ENCODE measurements at places on chromosomes 3 and 15.
A peak's percentile ranks its signal among the peaks of the same experiment; 100 is the strongest.

GRCh38 chr3:25033407-25034029, 394.5 kb upstream of the RARB start:
- DNase-seq = peak; percentile 41

DNA sequence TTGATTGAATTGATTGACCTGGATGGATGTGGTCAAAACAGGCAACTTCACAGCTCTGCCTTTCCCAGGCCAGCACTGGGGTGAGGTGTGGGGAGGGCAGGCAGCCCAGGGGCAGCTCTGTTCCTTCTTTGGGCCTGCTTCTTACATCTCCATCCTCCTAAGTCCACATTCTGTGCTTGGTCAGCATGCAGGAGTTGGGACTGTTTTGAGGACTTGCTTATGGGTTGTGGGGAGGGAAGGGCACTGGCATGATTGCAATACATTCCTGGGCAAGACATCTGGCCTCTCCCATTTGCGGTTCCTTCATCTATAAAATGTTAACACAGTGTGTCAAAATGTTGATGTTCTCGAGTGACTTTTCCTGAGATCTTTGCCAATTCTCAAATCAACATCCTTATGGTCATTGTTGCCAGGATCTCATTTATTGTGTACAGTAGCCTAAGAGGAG, 84.1 kb downstream of the ST6GAL1 start:
- no peak for DNase-seq

DNA sequence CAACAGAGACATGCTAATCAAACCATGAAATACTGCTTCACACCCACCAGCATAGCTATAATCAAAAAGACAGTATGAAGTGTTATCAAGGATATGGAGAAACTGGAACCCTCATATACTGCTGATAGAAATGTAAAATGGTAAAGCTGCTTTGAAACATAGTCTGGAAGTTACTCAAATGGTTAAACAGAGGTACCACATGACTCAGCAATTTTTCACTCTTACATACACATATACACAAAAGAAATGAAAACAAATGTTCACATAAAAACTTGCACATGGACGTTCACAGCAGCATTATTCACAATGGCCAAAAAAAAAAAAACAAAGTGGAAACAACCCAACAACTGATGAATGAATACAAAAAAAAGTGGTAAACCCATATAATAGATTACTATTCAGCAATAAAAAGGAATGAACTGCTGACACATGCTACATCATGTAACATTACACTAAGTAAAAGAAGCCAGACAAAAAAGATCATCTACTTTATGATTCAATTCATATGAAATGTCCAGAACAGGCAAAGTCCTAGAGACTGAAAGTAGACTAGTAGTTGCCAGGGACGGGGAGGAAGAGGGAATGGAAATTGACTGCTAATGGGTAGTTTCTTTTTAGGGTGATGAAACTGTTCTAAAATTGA, 23.2 kb downstream of the ZNF148 start:
- DNase-seq = no peak

DNA sequence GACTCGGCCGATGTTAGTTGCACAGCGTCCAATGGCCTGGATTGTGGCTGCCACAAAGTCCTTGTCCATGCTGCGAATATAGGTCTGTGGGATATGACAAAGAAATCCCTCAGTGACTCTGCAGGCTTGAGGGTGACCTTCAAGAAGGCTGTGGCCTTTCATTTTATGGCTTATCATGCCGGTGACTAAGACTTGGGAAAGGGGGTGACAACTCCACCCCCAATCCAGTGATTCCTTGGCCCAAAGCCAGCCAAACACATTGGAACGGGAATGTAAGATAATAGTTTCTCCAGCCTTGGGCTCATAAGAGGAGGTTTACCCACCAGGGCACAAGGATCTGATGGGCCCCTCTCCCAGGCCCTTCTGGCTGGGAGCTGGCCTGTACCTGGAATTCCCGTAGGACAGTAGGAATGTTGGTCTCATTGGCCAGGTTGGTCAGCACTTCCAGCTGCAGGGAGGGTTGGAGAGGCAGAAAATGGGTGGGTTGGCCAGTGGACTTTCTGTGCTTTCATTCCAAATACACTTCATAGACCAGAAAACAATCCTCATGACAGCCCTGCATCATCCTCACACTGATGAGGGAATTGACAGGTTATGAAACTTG, 30.7 kb upstream of the CPEB1 start:
- no peak for DNase-seq

- DNase-seq = no peak
These were observed 114.8 kb upstream of the ATP2B2 start for GRCh38 chr3:10619989-10620832.

DNA sequence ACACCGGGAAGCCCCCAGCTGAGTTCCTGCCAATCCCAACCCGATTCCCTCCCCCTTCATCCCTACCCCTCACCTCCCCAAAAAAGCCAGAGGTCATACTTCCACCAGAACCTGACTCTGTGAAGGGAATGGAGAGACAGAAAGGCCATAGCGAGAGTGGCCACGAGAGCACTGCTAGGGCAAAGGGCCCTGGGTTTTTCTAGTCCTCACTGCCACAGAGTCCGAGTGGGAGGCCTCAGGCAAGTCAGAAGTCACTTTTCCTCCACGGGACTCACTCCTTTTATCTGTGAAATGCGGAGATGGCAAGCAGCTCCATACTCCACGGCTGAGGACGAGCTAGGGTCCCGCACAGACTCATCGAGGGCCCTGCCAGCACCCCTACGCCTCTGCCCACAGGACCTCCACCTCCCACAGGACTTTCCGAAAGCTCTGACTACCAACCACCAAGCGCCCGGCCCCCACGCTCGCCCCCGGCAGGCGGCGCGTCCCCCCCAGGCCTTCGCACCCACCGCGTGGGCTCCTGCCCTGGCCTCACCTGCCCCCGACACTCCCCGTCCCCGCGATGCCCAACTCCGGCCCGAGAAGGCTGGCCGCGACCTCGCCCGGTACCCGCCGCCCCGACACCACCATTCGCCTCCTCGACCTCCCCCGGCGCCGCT, 792 bp downstream of the ATP13A3 start:
- peak; percentile 56 for DNase-seq

DNA sequence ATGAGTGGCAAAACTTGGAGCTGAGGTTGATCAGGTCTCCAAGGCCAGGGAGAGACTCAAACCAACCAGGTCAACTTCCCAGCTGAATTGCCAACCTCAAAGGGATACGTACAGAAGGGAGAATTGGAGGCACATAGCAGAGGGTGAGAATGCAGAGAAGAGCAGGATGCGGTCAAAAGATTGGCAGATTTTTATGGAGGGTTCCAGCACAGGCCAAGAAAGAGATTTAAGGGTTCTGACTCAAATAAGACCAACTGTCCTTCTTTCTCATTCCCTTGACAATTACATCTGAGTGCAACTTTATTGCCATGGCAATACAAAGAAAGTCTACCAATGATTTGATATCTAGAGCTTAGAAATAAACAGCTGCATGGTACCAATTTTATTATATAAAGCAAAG, 33.2 kb downstream of the SCG5 start:
- DNase-seq = no peak

DNA sequence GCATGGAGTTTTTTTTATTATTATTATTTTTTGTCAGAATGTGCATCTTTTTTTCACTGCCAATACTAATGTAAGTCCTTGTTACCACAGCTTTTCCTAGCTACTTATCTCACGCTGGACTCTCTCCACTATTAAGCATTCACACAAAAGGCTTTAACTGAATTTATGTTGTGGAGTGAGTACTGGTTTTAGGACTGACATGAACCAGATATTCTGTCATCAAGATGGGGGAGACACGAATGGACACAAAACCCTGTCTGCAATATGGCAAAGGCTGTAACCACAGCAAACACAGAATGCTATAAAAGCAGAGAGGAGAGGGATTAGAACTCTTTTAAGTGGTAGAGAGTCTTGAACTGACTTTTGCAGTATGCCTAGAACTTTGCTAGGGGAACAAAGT, 592.2 kb upstream of the TBL1XR1 start:
- no peak for DNase-seq

DNA sequence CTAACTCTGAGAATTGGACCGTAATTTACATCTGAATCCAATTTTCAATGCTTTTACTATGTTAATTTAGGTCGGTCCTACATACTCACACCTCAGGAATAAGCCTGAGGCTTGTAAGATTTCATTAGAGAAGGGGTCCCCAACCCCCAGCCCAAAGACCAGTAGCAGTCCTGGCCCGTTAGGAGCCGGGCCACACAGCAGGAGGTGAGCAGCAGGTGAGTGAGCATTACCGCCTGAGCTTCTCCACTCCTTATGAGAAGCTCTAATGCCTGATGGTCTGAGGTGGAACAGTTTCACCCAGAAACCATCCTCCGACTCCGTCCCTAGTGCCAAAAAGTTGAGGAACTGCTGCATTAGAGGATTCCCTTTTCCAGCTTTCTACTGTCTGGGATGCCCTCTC, 757.3 kb downstream of the SI start:
- DNase-seq = no peak

GRCh38 chr3:15794842-15795650, 2.7 kb downstream of the ANKRD28 start:
- DNase-seq = no peak

DNA sequence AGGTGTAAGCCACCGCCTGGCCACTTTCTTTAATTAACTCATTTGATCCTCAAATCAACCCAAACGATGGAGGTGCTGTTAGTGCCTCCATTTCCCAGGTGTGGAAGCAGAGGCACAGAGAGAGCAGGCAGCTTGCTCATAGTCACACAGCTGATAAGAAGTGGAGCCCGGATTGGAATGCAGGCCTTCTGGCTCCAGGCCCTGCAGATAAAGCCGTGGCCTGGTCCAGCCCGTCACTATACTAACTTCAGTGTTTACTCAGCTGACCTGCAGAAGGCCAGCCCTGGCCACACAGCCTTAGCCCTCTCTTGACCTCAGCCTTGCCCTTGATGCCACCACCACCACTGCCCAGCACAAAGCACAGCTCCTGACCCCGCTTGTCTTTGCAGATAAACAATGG, 116.7 kb downstream of the NUP210 start:
- no peak for DNase-seq

GRCh38 chr15:26083896-26084295, 220.8 kb upstream of the ATP10A start:
- DNase-seq = no peak

GRCh38 chr3:196194542-196194915, 16.7 kb downstream of the ZDHHC19 start:
- no peak for DNase-seq

- DNase-seq = no peak
These were observed 256.6 kb upstream of the NR2F2 start for GRCh38 chr15:96073908-96074307.

- no peak for DNase-seq
These were observed 37.8 kb downstream of the MAP4 start for GRCh38 chr3:47978386-47978785.

- DNase-seq = no peak
These were observed 5.0 kb upstream of the RPP25 start for GRCh38 chr15:74961616-74962015.

GRCh38 chr15:77168141-77168540, 97.2 kb upstream of the TSPAN3 start:
- DNase-seq = no peak

DNA sequence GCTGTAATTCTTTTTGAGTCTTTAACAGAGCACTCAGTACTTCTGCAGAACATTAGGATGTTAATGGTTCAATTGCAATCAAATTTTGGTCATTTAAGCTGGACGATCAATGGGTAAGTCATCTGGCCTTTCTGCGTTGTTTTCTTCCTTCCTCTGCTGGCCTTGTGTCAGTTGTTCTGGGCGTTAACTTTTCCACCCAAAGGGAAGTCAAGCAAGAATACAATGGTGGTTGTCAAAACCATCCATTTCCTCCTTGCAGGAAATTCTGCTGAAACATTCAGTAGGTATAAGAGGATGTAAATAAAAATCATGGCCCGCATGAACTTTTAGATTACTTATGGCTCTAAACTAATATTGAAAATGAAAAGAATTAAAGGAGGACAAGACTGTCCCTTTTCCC, 584.0 kb downstream of the GRM7 start:
- DNase-seq = no peak

DNA sequence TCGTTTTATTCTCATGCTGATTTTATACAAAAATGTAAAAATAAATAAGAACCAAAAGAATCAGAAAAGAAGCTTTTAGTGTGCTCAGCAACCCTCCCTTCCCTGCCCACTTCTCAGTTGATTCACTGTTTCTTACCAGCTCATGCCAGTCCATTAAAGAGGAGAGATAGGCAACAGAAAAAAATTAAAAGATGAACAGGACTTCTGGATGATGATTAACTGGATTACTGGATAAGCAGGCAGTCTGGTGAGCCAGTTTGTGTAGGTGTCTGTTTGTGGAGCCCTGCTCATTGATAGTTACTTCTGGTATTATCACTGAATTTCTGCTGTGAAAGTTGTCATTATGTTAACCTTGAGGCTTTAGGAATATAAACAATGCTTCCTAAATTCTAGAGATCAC, 15.1 kb upstream of the GPR171 start:
- DNase-seq = no peak

DNA sequence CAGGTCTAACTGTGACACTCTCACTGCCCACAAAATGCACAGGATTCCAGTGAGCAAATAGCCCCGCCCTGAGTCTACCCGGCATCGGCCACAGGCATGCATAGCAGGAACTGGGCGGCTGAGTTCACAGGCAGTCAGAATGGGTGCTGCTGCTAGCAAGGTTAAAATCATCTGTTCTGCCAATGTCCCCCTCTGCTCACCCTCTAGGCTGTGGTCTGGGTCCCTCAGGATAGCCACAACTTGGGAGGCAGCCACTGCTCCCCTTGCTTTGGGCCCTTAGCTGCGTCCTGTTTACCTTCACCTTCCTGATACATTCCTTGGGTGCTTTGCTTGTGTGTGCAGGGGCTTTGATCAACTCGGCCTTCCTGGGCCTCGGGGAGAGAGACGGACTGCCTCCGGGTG, 232.9 kb upstream of the RGMA start:
- no peak for DNase-seq

DNA sequence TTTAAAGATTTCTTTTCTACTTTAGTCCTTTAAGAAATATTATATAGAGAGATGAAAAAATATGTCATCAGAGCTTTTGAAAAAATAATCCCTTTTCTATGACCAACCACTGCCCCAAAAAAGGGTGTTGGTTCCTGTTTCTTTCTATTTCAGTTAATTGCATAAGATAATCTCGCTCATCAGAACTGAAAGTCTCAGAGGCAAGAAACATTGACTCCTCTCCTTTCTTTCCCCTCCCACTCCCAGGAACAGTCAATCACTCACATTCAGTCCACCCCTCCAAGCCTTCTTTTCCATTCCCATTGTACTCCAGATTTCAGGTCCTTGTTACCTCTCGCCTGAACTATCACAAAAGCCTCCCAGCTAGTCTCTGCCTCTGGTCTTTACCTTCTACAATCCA, 153.7 kb upstream of the ABI3BP start:
- no peak for DNase-seq

DNA sequence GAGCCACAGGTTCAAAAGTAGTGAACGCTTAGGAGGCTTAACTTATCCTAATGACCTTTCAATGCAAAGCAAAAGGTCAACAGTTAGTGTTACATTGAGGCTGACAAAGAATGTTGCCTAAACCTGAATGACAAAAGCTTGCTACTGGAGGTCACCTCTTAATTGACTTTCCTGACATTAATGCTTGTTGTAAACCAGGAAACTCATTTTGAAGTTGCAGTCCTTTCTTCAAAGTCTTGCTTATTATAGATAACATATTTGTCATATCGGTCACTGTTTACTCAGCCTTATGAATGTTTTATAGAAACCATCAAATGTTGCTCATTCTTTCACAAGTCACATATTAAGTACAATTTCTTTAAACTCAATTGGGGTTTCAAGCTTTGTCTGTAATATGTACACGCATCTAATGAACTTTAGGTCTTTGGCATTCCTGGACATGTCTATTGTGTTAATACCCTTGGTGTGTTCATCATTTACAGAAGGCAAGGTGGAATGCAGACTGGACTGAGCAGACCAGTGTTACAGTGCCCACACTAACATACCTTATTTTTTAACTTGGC, 488.2 kb upstream of the NECTIN3 start:
- no peak for DNase-seq
